ENCODE measurements at places on chromosomes 3 and 15.

DNA sequence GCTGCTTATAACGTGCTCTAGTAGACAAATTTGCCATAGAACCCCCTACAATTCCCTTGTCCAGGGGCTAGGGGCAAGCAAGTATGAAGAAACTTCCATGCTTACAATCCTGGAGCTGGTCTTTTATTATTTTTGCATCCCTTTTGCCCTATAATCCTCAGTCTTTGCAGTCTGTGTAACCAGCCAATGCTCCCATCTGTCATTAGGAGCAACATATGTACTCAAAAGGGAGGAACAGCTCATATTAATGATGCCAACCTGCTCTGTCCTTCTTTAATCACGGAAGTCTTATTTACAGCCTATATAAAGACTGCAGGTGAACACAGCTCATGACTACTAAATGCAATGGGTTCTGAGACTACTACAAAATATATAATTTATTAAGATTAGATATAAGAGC, 263.3 kb downstream of the ZIC1 start:
- DNase-seq, result no peak

GRCh38 chr3:133733226-133733625, 13.0 kb upstream of the TF start:
- no peak for DNase-seq

- DNase-seq, result no peak
These were observed 31.9 kb downstream of the NCK1 start for GRCh38 chr3:136893848-136894443.

GRCh38 chr15:33137101-33137500, 57.4 kb downstream of the FMN1 start:
- no peak for DNase-seq

- no peak for DNase-seq
These were observed 583 bp upstream of the RBSN start for GRCh38 chr3:15099364-15100098.

DNA sequence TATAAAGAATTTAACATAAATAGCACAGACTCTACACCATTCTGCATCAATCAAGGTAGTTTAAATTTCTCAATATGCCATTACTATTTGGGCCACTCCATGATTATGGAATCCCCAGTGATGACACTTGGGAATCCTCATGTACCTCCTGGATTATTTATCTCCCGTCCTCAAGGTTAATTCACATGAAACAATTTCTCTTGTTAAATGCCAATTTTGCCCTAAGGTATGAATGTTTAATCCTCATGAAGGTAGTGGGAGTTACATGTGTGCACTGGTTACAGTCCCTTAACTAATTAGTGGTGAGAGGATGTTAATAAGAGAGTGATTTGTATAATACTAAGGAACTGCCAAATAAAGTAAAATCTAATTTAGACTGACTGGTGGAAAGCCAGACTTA, 372.3 kb upstream of the MDFIC2 start:
- no peak for DNase-seq

- DNase-seq, result no peak
These were observed 143.4 kb downstream of the LIPC start for GRCh38 chr15:58575045-58575786.

- no peak for DNase-seq
These were observed 48.3 kb upstream of the ACP3 start for GRCh38 chr3:132268956-132269355.

DNA sequence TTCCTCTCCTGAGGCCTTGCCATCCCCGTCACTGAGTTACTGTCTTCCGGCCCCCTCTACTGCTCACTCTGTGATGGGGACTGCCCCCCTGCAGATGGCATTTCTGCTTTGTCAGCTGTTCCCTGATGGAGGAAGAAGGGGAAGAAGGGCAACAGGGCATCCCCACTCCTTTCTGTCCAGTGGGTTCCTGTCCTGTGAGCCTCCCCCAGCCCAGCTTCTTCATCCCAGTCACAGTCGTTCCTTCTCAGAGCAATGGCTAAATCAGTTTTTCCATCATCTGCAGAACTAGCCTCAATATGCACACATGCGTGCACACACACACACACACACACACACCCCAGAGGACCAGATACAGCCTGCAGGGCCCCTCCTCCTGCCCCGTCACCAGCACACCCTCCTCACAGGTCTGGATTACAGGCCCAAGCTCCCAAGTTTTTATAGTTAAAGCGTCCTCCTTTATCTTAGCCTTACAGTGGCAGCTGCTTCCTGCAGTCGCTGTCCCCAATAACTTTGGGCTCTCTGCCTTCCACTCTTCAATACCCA, 21.4 kb downstream of the ALDH1L1 start:
- no peak for DNase-seq

DNA sequence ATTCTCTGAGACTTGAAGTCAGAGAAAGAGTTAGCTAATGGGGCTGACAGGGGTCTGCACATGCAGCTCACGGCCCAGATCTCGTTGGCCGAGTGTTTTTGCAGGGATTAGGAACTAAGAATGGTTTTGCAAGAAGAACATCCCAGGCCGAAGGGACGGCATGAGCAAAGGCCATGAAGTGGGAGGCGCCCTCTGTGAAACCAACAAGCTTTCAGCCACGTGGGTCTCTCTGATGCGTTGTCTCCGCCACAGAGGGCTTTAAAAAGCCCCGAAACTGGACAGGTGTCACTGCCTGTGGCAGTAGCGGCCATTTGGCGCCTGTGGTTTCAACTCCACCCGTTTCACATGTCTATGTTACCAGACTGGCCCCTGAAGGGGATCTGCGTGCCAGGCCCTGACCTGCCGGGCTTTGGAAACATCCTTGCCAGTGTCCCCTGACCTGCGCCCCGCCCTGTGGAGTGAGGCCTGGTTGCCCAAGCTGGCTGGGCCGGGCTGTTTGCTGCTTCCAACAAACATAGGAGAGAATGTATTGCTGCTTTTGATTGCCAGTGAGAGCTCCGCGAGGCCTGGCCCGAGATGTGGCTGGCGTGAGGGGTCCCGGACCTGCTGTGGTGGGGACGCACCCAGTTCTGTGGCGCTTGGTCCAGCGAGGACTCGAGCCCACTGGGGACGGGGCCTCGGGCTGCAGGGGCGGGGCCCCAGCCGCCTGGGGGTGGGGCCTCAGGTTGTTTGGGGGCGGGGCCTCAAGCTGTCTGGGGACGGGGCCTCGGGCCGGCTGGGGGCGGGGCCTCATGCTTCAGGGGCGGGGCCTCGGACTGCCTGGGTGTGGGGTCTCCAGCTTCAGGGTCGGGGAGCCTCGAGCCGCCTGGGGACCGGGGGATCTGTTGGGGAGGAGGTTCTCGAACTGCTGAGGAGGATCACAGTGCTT, 30.4 kb downstream of the GOLGA6L2 start:
- DNase-seq, result no peak

DNA sequence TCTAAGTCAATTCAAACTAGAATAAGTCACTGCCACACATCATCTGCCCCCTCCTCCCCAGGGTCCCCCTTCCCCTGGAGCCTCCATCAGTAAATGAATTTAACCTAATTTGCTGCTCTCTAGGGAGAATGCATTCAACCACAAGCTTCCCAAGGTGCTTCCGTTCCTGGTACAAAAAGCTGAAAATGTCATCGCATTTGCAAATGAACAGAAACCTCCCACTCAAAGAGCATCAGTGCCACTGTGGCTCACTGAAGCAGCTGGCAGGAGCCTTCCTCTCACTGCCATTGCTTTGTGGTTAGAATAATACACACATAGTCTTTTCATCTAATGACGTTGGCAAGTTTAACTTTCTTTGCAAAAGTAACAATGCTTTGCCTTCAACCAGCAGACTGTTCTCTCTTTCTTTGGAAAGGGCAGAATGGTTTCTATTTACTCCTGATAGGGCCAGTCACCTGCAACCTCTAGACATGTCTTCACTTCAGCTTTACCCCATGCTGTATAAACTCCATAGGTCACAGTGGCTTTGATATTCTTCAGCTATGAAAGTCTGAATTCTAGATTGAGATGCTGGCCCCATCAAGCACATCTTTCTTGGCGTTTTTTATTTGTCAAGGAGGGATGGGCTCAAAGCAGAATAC, 238.1 kb downstream of the CPNE4 start:
- DNase-seq, result no peak

DNA sequence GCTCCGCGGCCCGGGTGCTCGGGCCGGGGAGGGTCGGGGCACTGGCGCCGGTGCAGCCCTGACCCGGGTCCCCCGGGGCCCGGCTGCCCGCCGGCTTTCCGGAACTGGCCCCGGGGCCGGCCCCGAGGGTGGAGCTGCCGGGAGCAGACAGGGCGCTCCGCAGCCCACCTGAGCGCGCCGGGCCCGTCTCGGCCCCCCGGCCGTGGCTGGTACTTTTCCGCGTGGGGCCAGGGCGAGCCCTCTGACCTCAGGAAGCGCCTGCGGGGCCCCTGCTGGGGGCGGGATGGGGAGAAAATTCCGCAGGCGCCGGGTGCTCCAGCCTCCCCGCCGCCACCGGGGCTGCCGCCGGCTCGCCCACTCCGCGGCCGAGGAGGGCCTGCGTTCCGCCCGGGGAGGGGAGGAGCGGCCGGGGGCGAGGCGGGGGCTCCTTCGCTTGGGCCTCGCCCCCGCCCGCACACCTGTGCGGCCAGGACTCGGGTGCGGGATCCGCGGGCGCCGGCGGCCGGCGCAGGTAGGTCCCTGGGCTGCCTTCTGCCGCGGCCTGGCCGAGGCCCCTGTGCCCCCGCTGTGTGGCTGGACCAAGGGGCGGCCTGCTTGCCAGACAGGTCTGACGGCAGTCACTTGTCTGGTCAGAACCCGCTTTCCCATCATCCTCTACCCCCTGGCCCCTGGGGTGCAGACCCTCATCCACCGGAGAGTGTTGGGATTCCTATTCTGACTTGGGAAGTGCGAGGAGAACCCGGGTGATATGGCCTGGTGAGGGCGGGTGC, 3.5 kb downstream of the FURIN start:
- no peak for DNase-seq

DNA sequence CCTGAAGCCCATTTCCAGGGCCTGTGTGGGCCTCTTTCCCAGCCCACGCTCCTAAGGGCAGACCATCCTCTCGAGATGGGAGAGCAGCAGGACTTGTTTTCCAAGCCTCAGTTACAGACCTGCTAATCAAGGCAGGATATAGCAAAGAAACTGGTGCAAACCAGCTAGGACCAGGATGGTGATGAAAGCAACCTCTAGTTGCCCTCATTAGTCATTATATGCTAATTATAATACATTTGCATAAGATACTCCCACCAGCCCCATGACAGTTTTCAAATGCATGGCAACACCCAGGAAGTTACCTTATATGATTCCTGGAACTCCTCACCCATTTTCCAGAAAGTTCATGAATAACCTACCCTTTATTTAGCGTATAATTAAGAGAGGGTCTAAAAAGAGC, 34.4 kb upstream of the TRH start:
- no peak for DNase-seq

DNA sequence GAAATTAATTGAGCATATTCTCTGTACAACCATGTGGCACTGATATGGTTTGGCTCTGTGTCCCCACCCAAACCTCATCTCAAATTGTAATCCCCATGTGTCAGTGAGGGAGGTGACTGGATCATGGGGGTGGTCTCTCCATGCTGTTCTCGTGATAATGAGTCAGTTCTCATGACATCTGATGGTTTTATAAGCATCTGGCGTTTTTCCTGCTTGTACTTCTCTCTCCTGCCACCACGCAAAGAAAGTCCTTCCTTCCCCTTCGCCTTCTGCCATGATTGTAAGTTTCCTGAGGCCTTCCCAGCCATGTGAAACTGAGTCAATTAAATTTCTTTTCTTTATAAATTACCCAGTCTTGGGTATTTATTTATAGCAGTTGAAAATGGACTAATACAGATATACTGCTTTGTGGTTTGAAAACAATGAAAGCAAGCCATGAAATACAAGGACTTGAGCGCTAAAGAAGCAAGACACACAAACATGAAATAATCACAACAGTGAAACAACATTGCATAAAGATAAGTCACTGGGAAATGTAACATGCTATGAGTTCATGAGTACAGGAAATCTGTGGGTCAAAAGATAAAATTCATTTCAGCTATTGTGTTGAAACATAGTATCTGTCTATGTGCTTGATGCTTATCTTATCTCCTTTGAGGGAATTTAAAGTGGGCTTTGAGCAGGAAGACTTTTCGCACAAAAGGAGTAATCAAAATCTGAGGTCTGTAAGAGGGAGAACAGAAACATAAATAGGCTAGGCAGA, 288.7 kb downstream of the GBE1 start:
- DNase-seq, result no peak

DNA sequence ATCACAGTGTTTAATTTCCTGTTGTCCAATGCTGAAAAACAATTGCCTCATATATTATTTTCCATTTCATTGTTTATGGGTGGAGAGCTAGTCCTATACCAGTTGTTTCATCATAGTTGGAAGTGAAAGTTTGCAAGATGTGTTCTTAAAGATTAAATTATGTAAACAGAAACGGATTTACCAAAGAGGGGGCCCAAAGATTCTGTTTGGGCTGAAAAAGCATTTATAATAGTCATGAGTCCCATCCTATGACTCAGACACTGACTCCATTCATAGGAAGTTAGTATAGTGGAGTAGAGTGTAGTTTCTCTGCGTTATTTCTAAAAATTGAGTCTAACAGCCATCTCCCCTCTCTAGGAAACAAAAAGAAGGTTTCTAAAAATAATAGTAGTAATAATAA, 24.3 kb downstream of the NFKBIZ start:
- DNase-seq, result no peak

DNA sequence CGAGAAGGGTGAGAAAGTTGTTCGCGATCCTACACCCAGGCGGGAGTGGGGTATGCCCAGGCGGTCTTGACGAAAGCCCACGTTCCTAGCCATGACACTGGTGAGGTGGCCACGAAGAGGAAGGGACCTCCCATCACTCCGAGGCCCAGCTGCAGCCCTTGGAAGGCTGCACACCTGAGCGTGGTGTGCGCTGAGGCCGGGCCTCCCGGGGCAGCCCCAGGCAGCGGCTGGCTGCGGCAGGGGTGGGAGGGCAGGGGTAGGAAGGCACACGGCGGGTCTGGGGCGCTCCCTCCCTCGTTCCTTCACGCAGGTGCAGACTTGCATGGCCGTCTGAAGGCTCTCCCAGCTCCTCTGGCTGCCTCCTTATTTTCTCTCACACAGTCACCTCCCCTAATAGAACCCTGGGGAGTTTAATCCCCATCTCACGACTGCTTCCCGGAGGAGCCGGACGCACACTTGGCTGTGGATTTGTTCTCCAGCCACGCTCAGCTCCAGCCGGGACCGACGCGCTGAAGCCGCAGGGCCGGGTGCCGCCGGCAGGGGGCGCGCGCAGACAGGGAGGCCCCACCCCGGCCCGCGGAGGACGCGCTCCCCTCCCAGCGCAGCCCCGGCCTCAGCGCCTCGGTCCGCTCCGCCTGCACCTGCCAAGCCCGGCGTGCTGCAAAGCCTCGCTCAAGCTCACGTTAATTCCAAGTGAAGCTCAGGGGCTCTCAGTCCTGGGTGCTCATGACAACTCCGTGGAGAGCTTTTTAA, 37.8 kb upstream of the MUC4 start:
- DNase-seq, result no peak

DNA sequence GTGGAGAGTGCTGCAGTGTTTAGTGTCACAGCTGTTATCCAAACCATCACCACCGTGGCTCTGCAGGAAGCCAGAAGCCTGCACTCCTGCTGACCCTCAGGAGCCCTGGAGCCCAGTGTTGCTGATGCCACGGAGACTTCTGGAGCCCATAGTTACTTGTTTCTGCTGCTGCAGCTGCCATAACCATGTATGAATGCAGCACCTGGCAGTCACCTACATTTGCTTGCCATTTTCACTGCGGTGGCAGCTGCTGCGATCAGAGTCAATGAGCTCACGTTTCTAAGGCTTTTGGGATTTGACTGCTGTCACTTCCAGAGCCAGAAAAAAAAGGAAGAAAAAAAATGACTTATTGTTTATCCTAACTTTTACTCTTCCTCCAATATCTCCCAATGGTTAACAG, 299.2 kb upstream of the THRB start:
- DNase-seq, result no peak

All from mesothelial cell of epicardium (in vitro differentiated cells).